Smooth muscle cell of the brain vasculature (primary cell): ENCODE measurements at places on chromosomes 3 and 15.
A peak's percentile ranks its signal among the peaks of the same experiment; 100 is the strongest.

DNA sequence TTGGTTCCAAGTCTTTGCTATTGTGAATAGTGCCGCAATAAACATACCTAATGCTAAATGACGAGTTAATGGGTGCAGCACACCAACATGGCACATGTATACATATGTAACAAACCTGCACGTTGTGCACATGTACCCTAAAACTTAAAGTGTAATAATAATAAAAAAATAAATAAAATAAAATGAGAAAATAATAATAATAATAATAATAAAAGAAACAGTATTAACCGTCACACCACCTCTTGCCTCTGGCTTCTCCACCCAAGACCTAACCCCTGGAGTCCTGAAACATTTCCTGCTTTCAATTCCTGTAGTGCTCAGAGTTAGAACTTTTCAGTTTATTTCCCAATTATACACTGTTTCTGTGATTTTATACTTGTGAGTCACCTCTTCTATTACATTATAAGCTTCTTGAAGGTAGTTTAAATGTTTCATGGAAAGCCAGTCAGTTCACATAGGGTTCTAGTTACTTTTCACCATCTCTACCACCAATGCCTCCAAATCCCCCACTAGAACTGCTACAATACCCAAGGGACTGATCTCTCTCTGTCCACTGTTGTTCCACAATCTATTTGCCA, 18.4 kb upstream of the GHSR start:
- no peak for DNase-seq

- no peak for DNase-seq
Measured at GRCh38 chr15:49888323-49888693, 230.7 kb downstream of the ATP8B4 start.

DNA sequence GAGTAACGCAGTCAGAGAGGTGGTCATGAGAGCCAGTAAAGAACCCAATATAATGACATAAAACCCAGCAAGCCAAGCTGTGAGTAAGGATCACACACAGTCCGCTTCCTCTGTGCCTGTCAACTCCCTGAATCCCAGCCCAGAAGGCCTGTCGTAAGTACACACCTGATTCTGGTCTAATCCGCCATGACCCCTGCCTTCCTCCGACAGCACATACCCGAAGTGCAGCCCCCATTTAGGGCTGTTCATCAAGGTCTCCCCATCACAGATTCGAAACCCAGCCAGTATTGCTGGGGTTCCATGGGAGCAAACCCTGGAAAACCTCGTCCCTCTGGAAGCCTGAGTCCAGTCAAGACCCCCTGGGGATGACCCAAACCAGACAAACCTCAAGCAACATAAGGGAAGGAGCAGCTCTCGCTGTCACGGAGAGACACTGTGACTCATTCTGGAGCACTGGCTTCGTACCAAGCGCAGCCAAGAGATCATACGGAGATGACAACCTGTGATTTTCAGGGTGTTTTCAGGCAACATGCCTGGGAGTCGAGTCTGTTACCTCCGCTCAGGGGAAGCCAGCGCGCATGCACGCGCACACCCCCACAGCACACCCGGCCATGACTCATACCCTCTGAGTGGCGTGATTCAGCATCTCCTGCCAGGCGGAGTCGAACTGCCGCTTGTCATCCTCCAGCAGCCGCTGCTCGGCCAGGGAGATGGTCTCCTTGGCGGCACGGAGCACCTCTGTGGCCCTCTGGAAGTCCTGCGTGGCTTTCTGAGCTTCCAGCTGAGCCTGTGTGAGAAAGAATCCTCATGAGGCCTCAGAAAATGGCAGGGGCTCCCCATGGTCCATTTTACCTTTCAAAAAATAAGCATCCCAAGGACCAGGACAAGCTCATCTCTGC, 63.0 kb downstream of the SH3BP5 start:
- DNase-seq: peak; percentile 92

GRCh38 chr15:57355259-57355658, 21.0 kb upstream of the CGNL1 start:
- DNase-seq: no peak

DNA sequence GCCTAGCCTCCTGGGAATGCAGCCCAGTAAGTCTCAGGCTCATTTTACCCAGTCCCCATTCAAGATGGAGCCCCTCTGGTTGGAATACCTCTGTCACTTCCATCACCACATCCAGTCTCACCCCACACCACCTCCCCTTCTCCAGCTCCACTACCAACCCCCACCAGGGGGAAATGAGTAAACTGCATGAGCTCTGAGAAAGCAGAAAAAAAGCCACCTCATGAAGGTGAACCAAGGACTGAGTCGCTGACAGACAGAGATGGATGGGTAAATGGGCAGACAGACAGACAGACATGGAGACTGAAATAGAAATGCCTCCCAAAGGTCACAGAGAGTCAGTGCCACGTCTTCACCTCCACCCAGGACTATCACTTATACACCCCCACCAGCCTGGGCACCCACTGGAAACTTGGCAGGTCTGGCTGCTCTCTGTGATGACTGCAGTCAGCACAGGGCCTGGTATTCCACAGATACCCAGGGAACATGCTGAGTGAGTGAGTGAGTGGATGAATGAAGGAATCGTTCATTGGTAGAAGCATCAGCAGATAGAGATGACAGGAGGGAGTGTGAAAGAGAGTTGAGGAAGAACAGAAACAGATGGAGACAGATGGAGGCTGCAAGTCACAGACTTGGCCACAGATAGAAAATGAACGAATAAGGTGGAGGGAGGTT, 4.9 kb upstream of the LOXL1 start:
- no peak for DNase-seq

- DNase-seq: no peak
Measured at GRCh38 chr15:43404130-43404529, 33.2 kb downstream of the TUBGCP4 start.

- no peak for DNase-seq
Measured at GRCh38 chr15:47803767-47804166, 86.5 kb downstream of the SEMA6D start.

DNA sequence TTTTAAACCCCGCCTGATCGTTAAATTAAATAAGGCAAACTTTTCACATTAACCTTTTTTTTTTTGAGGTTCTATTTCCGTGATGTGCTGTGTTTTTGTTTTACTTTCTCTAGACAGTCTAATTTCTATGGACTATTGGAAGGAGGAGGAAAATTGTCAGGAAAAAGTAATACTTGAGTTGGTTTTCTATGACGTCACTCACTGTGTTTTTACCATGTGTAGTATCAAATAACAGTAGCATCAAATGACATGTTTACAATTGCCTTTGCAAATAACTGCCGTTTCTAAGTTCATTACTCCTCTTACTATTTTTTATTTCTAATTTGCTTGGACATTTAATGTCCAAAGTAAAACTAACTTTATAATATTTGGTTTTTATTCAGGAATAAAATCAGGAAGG, 32.3 kb downstream of the MYO1E start:
- DNase-seq: no peak

- DNase-seq: no peak
Measured at GRCh38 chr3:186997061-186997460, 66.7 kb downstream of the ST6GAL1 start.

DNA sequence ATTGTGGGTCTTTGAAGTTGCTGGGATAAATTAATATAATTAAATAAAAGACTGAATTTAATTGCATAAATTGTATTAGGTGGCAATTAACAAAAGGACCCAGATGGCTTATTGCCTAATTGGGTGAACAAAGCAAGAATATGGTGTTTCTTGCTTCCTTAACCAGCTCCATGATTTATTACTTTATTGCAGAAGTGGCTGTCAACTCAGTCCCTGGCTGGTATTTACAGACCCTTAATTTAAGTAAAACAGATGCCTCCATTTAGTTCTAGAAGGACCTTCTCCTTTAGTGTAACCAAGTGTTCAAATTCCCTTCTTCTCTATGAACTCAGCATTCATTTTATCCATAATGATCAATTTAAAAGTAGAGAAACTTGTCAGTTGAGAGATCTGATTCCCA, 35.1 kb downstream of the DPH3 start:
- no peak for DNase-seq

DNA sequence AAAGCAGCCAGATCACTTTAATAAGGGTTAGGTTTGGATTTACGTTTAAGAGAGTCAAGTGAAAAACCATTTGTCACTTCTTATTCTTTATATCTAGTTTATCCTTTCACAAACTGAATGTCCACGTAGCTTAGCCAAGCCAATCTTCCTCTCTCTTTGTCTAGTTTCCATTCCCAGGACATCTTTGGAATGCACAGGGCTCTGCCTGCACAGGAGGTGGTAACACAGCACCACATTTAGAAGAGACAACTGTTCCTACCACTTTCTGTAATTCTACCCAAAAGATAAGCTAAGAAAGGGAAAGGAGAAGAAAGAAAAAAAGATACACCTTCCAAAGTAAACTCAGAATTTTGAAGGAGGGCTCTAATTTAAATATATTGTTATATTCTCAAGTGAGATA, 67.9 kb downstream of the IGSF11 start:
- DNase-seq: no peak

DNA sequence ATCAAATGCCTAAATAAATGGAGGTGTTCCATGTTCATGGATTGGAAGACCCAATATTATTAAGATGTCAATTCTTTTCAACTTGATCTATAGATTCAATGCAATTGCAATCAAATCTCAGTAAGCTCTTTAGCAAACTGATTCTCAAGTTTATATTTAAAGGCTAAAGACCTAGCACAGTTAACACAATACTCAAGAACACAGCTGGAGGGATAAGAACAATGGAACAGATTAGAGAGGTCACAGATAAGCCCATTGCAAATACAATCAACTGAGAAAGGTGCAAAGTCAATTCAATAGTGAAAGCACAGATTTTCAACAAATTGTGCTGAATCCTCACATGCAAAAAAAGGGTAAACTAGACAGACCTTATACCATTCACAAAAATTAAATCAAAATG, 198.9 kb downstream of the P3H2 start:
- DNase-seq: no peak

DNA sequence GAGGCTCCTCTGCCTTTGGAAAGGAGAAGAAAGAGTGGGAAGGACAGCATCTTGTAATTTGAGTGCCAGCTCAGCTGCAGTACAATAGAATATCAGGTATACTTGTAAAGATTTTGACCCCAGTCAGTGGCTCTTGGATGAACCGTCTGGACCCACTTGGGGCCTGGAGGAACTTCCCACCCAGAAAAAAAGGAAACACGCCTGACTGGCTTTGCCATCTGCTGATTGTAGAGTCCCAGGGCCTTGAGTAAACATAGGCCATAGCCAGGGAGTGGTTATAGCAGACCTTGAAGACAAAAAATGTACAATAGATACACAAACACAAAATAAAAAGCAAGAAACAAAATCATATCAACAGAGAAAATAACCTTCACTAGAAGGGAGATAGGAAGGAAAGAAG, 112.1 kb downstream of the GOLIM4 start:
- no peak for DNase-seq

DNA sequence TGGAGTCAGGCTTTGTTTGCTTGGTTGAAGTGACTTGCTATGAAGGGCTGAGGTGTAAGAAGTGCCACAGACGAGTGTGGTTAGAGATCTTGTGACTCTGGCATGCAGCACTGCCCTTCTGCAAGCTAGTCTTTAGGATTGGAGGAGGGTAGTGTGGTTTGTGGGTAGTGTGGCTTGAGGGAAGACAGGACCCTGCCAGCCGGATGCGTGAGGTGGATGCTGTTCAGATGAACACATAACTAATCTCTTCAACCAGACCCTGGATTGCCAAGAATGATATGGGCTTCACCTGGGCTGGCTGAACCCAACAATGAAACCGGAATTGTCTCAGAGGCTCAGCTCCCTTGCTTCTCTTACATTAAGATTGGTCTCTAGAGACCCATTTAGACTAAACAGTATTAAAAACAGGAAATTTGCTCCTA, 32.7 kb downstream of the STARD9 start:
- no peak for DNase-seq

GRCh38 chr3:13547591-13548371, 1.1 kb upstream of the FBLN2 start:
- DNase-seq: no peak

GRCh38 chr15:35170207-35170606, 85.1 kb upstream of the NANOGP8 start:
- DNase-seq: no peak

- no peak for DNase-seq
Measured at GRCh38 chr3:194686816-194687637, 1.3 kb downstream of the FAM43A start.

- DNase-seq: no peak
Measured at GRCh38 chr3:108940166-108940565, 13.5 kb downstream of the GUCA1C start.

DNA sequence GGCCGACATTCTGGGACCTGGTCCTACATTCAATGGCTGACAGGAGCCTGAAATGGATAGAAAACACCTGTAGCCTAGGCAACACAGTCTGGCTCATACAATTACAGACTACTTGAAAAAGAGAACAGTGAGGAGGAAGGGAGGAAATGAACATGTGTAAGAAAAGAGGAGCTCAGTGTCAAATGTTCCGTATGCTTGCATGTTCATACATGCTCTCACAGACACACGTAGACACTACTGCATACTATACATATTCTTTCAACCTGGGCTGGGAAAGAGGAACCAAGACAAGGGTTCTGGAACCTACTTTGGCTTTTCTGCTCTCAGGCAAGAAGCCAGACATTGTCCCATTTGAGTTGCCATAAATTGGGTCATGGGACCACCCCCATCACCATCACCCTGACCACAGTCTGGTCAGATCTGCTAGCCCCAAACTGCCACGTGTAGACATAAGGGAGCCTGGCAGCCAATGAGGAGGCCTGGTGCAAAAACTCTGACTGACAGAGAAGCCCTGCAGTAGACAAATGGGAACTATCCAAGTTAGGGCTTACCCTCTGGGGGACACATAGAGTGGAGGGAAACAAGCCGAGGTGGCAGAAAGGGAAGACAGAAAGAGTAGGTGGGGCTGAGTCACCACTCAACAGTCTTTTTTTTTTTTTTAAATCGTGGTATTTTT, 310.0 kb downstream of the SHQ1 start:
- no peak for DNase-seq

DNA sequence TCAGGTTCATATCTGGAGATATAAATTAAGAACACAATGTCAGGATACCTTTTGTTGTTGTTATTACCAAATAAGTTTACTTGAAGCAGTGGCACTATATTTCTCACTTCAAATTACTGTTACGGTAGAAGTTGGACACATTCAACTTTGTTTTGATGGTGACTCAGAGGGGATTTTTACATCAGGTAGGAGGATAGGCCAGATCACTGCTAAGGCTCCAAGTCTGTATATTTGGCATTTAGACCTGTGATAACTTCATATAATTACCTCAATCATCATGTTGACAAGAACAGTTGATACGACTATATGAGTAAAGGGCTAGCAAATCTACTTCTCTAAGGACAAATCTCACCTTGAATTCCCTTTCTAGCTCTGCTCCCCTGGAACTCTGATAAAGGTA, 15.6 kb downstream of the LZTFL1 start:
- no peak for DNase-seq

- no peak for DNase-seq
Measured at GRCh38 chr3:143349455-143349854, 229.9 kb downstream of the CHST2 start.

GRCh38 chr15:42621996-42622925, 46.9 kb downstream of the STARD9 start:
- no peak for DNase-seq

- DNase-seq: peak; percentile 81
Measured at GRCh38 chr15:67105065-67105951, 39.9 kb downstream of the SMAD3 start.
